Heart right ventricle (tissue), 16 donors: ENCODE measurements at places on chromosomes 4 and X. TPM values are rescaled to one million over a fixed set of nuclear protein-coding genes. Genes with fewer than 3 reads are reported as not detected.

- H3K36me3 ChIP-seq: no peaks in the 10 kb centered on the region
- no peaks in the 10 kb centered on the region for H3K27me3 ChIP-seq
- H3K27ac ChIP-seq: no peak overlapping the region
- H3K4me3 ChIP-seq: no peak overlapping the region
- DNase-seq: no peak
Measured at GRCh38 chrX:109936114-109936513, 66.8 kb upstream of the TMEM164 start.

DNA sequence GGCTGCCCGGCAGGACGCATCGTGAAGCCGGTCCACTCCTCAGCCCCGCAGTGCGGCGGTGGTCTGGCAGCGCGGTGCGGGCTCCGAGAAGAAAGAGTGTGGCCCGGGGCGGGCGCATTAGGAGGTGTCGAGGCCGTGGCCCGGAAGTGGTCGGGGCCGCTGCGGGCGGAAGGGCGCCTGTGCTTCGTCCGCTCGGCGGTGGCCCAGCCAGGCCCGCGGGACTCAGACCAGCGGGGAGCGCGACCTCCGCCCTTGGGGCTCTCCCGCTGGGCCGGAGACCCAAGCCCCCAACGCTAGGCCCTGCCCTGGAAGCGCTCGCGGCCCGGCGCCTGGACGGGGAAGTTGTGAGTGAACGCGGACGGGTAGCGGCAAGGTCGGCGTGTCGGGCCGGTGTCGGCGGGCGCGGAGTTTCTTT is 60.0 kb downstream of the HS3ST1 start:
- no peak overlapping the region for H3K4me3 ChIP-seq
- H3K27me3 ChIP-seq: peaks cover 21% of the 10 kb centered on the region
- H3K36me3 ChIP-seq: no peaks in the 10 kb centered on the region
- peaks cover 4% of the 10 kb centered on the region for H3K4me1 ChIP-seq
- no peak overlapping the region for H3K27ac ChIP-seq

GRCh38 chrX:118579417-118579816 is 83.8 kb downstream of the DOCK11 start:
- H3K4me3 ChIP-seq: no peak overlapping the region
- H3K36me3 ChIP-seq: no peaks in the 10 kb centered on the region
- no peak for DNase-seq
- H3K27ac ChIP-seq: no peak overlapping the region

GRCh38 chr4:118790544-118790943 is 45.4 kb downstream of the SEC24D start:
- peaks cover 62% of the 10 kb centered on the region for H3K36me3 ChIP-seq
- no peak overlapping the region for H3K4me3 ChIP-seq
- no peaks in the 10 kb centered on the region for H3K27me3 ChIP-seq
- H3K4me1 ChIP-seq: peaks cover 37% of the 10 kb centered on the region

DNA sequence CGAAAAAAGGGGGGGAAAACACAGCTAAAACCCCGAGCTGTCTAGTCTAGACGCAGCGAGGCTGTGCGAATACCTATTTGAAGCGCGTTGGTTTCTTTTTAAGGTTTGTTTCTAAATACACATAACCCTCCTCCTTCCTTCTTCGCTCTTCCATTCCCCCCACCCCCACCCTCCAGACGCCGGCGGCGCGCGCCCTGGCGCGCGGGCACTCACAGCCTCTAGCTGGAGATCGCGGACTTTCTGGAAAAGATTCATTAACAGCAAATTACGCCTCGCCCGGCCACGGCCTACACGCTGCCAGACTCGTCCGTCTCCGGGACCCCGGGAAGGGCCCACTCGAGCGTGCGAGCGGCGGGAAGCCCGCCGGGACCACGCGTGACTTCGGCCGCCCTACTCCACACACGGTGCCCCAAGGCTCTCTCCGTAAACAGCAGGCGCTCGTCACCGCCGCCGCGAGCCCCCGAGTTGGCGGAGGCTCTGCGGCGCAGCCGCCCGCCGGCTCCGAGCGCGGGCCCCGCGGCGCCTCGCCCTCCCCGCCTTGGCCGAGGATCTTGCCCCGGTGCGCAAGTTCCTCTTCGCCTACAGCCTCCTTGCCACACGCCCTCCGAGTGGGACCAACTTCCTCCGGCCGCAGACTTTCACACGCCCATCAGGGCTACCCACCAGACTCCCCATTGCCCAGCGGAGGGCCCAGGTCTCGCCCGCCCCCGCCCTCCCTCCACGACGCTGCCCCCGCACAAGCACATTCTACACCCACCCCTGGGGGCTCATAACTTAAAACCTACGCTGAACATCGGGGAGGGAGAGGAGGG is 2.0 kb downstream of the BCOR start:
- no peak for DNase-seq
- H3K27ac ChIP-seq: peak overlapping the region; percentile 92
- no peaks in the 10 kb centered on the region for H3K36me3 ChIP-seq
- peak overlapping the region; percentile 76 for H3K4me3 ChIP-seq
- H3K4me1 ChIP-seq: peaks cover 29% of the 10 kb centered on the region

GRCh38 chrX:123665197-123665596 is 67.7 kb downstream of the THOC2 start:
- no peak for DNase-seq
- no peak overlapping the region for H3K27ac ChIP-seq
- no peaks in the 10 kb centered on the region for H3K36me3 ChIP-seq
- no peaks in the 10 kb centered on the region for H3K27me3 ChIP-seq
- no peak overlapping the region for H3K4me3 ChIP-seq

DNA sequence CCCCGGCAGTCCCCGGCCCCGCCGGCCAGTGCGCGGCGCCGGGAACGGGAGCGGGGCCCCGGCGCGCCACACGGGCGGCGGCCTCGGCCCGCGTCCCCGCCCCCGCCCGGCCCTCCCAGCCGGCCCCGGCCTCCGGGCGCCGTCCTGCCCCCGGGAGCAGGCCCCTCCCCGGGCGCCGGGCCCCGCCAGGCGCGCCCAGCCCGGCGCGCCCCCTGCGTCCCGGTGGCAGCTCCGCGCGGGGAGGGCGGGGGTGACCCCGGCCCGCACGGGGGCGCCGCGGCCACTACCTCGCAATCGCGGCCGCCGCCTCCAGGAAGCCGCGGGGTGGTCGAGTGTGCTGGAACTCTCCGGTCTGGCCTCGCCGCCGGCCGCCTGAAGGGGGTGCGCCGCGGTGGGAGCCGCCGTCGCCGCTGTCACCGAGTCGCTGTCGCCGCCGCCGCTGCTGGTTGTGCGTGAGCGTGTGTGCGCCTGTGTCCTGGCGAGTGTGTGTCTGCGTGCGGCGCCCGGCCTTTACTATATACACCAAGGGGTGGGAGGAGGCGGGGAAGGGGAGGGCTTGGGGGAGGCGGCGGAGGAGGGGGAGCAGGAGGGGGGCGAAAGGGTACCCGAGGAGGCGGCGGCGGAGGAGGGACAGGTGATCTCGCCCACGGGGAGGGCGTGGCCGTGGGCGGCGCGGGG is at the start of gene RAI2:
RAI2 (minus strand) TSS at position 488 of the 678 bp plus-strand sequence. CDS start 59,288 bp downstream, outside the sequence.
- DNase-seq: peak; percentile 25
- H3K27me3 ChIP-seq: no peaks in the 10 kb centered on the region
- H3K36me3 ChIP-seq: no peaks in the 10 kb centered on the region
- H3K4me1 ChIP-seq: no peaks in the 10 kb centered on the region

DNA sequence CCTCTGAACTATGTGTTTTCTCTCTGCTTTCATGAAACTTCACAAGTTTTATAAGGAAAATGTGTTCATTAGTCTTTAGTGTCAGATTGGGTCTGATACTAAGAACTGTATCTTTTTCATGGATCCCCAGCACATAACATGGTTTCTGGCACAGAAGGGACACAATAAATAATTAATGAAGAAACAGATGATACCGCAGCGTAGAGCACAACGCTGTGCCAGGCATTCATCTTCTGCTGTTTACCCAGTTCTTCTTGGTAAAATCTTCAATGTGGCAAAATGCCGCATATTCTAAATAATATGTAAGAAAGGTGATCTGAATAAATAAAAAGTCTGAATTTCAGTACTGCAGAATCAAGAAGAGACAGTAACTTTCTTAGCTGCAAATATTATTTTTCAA is 12.3 kb downstream of the SCARB2 start:
- H3K4me1 ChIP-seq: peaks cover 86% of the 10 kb centered on the region
- no peaks in the 10 kb centered on the region for H3K27me3 ChIP-seq
- no peak overlapping the region for H3K27ac ChIP-seq
- DNase-seq: no peak
- no peak overlapping the region for H3K4me3 ChIP-seq

- DNase-seq: no peak
- H3K4me1 ChIP-seq: no peaks in the 10 kb centered on the region
- no peak overlapping the region for H3K4me3 ChIP-seq
- no peak overlapping the region for H3K27ac ChIP-seq
- H3K36me3 ChIP-seq: no peaks in the 10 kb centered on the region
- no peaks in the 10 kb centered on the region for H3K27me3 ChIP-seq
Measured at GRCh38 chrX:31165241-31166035, 93.6 kb upstream of the FTHL17 start.

DNA sequence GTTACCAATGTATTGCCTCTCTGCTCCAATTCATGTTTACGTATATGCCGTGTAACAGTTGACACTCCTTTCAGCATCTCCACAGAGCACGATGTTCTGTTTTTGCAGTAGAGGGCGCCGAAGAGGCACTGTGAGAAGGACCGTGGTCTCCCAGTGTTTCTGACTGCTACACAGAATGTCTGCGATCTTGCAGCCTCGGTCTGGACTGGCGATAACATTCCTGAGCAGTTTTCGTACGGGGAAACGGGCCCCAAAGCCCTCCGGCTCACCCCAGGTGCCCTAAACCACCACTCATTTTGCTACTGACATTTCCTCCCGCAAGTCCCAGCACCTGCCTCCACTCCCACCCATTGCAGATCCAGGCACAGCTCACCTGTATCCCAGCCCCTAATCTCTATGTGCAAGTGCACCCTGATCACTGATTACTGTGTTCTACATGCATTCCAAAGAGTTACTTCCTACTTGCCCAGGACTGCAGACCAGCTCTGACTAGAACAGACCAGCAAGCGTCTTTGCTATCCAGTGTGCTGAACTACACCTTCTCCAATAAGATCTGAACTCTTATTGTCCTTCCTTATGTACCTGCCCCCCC is 12.4 kb upstream of the NFXL1 start:
- peaks cover 6% of the 10 kb centered on the region for H3K4me1 ChIP-seq
- H3K27ac ChIP-seq: no peak overlapping the region
- DNase-seq: peak; percentile 41
- H3K36me3 ChIP-seq: no peaks in the 10 kb centered on the region
- no peak overlapping the region for H3K4me3 ChIP-seq

DNA sequence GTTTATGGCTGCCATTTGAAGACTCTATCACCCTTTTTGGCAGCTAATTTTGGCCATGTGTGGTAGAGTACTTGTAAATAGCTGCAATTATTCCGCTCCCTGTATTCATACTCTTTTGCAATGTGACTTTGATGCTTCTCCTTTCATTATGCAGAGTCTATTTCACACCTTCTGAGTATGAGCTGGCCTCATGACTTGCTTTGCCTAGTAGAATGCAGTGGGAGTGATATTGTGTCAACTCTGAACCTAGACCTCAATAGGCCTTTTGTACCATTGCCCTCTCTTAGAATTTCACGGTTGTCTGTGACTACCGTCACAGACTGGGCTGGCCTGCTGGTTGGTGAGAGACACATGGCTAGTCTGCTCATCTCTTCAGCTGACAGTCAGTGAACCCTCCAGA is 118.8 kb downstream of the DDIT4L start:
- no peak for DNase-seq
- H3K27me3 ChIP-seq: peaks cover 6% of the 10 kb centered on the region
- no peak overlapping the region for H3K4me3 ChIP-seq
- H3K36me3 ChIP-seq: no peaks in the 10 kb centered on the region

Gene CSAG1
- not detected for total RNA-seq

Gene HSFX3
- not detected for total RNA-seq

DNA sequence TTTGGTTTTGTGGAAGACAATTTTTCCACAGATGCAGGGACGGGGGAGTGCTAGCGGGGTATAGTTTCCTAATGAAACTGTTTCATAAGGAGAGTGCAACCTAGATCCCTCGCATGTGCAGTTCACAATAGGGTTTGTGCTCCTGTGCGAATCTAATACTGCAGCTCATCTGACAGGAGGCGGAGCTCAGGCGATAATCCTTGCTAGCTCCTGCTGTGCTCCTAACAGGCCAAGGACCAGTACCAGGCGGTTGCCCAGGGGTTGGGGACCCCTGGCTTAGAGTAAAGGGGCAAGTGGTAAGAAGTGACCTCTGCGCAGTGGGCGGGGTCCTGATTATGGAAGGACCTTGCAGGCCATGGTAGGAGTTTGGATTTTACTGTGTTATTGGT is 3.8 kb downstream of the SCML1 start:
- no peak overlapping the region for H3K27ac ChIP-seq
- no peak overlapping the region for H3K4me3 ChIP-seq
- H3K4me1 ChIP-seq: no peaks in the 10 kb centered on the region
- no peaks in the 10 kb centered on the region for H3K27me3 ChIP-seq
- no peaks in the 10 kb centered on the region for H3K36me3 ChIP-seq
- DNase-seq: no peak
